ENCODE measurements at places on chromosomes 2 and 18. TPM values are rescaled to one million over a fixed set of nuclear protein-coding genes. Genes with fewer than 3 reads are reported as not detected.
A peak's percentile ranks its signal among the peaks of the same experiment; 100 is the strongest.

GRCh38 chr2:108632332-108633160, 86.7 kb upstream of the RANBP2 start:
- DNase-seq: no peak
- H3K27me3 ChIP-seq: no peaks in the 10 kb centered on the region
- no peak overlapping the region for H3K4me3 ChIP-seq
- no peak overlapping the region for H3K27ac ChIP-seq
- no peaks in the 10 kb centered on the region for H3K36me3 ChIP-seq

DNA sequence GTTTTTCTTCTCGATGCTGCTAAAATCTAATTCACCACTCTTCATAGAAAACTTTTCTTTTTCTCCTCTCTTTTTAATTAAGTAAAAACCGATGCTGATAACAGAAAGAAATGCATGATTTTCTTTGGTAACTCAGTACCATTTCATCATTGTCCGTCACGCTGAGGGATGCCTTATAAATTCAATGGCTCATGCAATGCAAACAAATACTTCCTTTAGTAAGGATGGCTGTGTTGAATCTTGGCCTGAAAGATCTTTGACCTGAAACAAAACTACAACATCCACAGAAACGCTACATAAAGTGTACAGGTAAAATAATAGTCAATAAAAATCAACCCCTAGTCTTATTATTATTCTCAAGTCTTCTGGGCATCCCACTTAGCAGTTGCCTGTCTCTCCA, 261.4 kb downstream of the SLC8A1 start:
- no peaks in the 10 kb centered on the region for H3K27me3 ChIP-seq
- H3K27ac ChIP-seq: no peak overlapping the region
- no peak overlapping the region for H3K4me3 ChIP-seq
- no peaks in the 10 kb centered on the region for H3K4me1 ChIP-seq
- no peak for DNase-seq
- H3K36me3 ChIP-seq: no peaks in the 10 kb centered on the region

DNA sequence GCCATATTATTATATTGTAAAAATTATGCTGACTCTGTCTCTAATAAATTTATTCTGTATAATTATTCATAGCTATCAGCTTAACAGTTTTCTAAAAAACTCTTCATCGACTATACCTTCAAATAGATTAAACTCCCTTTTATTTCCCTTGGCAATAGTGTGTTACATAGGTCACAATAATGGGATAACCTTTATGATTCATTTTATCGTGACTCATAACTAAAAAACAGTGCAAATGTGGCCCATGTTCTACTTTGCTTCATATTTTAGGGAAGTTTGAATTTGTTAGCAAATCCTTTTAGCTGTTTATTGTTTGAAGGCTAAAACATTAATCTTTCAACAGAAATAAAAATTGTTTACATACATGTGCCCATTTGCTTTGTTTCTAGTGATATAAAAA, 783.2 kb upstream of the CDH2 start:
- no peak for DNase-seq
- no peaks in the 10 kb centered on the region for H3K36me3 ChIP-seq
- no peak overlapping the region for H3K27ac ChIP-seq
- no peak overlapping the region for H3K4me3 ChIP-seq

- H3K27me3 ChIP-seq: peaks cover 23% of the 10 kb centered on the region
- H3K4me3 ChIP-seq: no peak overlapping the region
- no peaks in the 10 kb centered on the region for H3K4me1 ChIP-seq
- H3K27ac ChIP-seq: no peak overlapping the region
- no peaks in the 10 kb centered on the region for H3K36me3 ChIP-seq
These were observed 109.0 kb upstream of the ALK start for GRCh38 chr2:30030361-30030760.

DNA sequence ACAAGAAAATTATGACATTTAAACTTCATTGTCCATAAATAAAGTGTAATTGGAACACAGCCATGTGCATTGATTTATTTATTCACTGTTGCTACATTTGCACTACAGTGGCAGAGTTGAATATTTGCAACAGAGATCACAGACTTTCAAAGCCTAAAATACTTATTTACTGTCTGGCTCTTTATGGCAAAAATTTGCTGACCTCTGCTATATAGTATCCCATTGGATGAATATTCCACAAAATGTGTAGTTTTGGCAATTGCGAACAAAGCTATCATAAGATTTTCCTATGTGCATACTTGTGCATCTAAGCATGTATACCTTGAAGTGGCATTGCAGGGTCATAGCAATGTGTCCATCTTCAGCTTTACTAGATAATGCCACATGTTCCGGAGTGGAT, 32.1 kb downstream of the CCDC85A start:
- no peak overlapping the region for H3K4me3 ChIP-seq
- no peaks in the 10 kb centered on the region for H3K27me3 ChIP-seq
- H3K4me1 ChIP-seq: no peaks in the 10 kb centered on the region
- no peak overlapping the region for H3K27ac ChIP-seq

DNA sequence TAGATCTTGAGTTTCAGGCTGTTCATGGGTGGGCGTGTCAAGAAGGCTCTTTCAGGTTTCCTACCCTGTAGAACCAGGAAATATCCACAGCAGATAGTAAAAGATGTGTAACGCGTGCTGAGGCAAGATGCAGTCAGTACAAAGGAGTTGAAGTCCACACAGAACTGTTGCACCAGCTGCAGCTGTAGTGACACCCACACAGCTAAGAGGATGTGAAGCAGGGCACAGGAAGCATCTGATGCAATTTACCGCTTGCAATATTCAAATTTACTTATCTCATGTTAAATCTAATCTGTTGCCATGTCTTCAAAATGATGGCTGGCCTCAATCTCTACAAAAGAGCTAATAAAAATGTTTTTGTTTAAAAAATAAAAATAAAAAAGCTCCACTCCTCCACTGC, 132.8 kb downstream of the ARHGAP15 start:
- H3K4me1 ChIP-seq: peaks cover 22% of the 10 kb centered on the region
- peak overlapping the region; percentile 66 for H3K4me3 ChIP-seq
- H3K36me3 ChIP-seq: peaks cover 3% of the 10 kb centered on the region
- H3K27ac ChIP-seq: peak overlapping the region; percentile 93
- H3K27me3 ChIP-seq: no peaks in the 10 kb centered on the region

DNA sequence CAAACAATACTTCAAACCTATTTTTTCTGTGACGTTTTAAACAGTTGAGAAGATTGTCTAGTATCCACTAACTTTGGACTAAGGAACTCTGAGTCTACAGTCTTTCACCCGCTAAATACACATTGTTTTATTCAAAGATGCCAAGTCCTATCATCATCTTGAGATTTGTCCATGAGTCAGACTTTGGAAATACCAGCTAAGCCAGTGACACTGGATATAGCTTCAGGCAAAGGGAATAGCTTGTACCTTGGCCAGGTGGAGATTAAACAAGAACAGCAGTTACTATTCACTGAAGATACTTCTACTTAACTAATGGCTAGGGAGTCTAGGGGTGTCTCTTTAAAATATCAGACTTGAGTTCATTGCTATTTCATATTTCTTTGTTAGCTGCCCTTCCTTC, 137.5 kb downstream of the COMMD1 start:
- no peaks in the 10 kb centered on the region for H3K27me3 ChIP-seq
- peaks cover 21% of the 10 kb centered on the region for H3K4me1 ChIP-seq
- H3K4me3 ChIP-seq: no peak overlapping the region
- no peak for DNase-seq

DNA sequence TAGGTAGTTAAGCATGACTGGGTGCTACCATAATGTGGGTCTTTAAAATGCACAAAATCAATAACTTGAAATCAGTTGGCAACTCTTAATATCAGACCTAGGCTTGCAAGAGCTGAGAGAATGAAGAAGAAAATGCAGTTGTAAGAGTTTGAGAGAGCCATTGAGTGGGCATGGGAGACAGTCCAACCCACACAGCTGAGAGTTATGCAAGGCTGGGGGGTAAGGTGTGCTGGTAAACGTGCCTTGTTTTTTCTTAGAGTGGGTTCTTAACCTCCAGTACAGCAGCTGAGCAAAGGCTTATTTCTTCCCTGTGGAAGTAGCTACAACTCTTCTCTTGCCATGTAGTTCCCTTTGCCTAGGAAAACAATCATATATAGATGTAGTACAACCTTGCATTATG, 20.2 kb upstream of the CCDC178 start:
- H3K36me3 ChIP-seq: no peaks in the 10 kb centered on the region
- no peak for DNase-seq
- H3K4me1 ChIP-seq: no peaks in the 10 kb centered on the region
- no peak overlapping the region for H3K27ac ChIP-seq
- no peaks in the 10 kb centered on the region for H3K27me3 ChIP-seq
- no peak overlapping the region for H3K4me3 ChIP-seq

DNA sequence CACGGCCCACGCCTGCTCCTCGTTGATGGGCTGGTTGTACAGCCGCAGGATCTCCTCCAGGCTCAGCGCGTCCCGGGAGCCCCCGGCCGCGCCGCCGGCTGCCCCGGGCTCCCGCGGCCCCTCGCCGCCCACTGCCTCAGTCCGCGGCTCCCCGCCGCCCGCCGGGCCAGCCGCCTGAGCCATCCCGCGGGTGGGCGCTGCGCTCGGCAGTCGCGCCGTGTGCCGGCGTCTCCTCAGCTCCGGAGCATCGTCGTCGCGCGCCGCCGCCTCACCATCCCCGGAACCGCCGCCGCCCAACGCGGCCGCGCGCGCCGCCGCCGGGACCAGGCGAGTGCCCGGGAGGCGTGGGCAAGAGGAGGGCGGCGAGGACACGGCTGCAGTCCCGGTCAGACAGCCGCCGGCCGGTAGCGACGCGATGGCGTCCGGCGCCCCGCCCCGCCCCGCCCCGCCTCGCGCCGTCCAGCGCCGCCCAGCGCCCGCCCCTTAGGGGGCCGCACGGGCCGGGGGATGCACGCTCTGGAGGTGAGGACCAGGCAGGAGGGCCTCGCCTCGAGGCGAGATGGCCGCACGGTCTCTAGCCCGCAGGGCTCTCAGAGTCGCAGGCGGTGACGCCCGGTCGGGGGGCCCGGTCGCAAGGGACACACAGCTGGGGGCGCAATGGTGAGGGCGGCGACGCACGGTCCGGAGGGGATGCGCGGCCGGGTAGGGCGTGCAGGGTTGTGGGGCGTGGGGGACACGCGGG, at the start of gene SPIRE1:
Gene SPIRE1, minus strand, starts transcription at position 424 of the 742 bp plus-strand sequence. Its CDS starts 241 bp downstream, at position 183.
- peak within 1 kb of the TSS; percentile 55 for H3K27ac ChIP-seq
- H3K4me1 ChIP-seq: peaks cover 3% of the 10 kb centered on the region
- DNase-seq: no peak
- H3K27me3 ChIP-seq: peaks cover 18% of the 10 kb centered on the region
- peak within 1 kb of the TSS; percentile 93 for H3K4me3 ChIP-seq

DNA sequence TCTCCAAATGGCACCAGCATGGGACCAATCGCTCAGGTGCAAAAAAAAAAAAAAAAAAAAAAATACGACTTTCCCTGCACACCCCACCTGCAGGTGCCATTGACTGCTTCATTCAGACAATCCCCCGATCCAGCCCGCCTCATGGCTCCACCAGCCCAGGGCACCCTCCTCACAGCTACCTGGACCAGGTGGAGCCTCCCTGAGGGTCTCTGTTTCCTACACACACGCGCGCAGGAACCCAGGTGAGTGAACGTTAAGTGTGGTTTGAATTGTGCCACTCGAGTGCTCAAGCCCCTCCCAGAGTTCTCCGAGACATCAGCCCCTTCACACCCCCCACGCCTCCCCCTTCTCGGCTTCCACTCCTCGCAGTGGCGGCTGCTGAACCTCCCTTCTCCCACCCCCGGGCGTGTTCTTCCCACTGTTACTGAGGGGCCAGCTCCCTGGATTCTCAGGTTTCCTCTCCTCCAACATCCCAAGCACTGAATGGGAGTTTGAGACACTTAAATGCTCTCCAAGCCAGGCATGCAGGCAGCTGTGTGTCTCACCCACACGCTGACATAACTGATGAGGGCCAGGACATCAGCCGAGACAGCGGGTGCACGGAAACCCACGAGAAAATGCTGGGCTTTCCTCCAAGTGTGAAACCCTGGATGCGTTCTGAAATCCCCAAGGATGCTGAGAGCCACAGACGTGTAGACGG, 88.8 kb upstream of the SNTG2 start:
- H3K4me3 ChIP-seq: no peak overlapping the region
- H3K27me3 ChIP-seq: no peaks in the 10 kb centered on the region
- H3K4me1 ChIP-seq: peaks cover 3% of the 10 kb centered on the region
- no peak for DNase-seq
- no peaks in the 10 kb centered on the region for H3K36me3 ChIP-seq

GRCh38 chr2:128341621-128342020, 23.0 kb upstream of the HS6ST1 start:
- DNase-seq: no peak
- H3K27ac ChIP-seq: no peak overlapping the region
- H3K36me3 ChIP-seq: no peaks in the 10 kb centered on the region
- H3K27me3 ChIP-seq: no peaks in the 10 kb centered on the region
- peaks cover 6% of the 10 kb centered on the region for H3K4me1 ChIP-seq
- no peak overlapping the region for H3K4me3 ChIP-seq

GRCh38 chr2:228015741-228016140, 144.3 kb downstream of the DAW1 start:
- no peaks in the 10 kb centered on the region for H3K27me3 ChIP-seq
- H3K36me3 ChIP-seq: peaks cover 17% of the 10 kb centered on the region
- no peak overlapping the region for H3K4me3 ChIP-seq
- no peaks in the 10 kb centered on the region for H3K4me1 ChIP-seq
- H3K27ac ChIP-seq: no peak overlapping the region
- DNase-seq: no peak

DNA sequence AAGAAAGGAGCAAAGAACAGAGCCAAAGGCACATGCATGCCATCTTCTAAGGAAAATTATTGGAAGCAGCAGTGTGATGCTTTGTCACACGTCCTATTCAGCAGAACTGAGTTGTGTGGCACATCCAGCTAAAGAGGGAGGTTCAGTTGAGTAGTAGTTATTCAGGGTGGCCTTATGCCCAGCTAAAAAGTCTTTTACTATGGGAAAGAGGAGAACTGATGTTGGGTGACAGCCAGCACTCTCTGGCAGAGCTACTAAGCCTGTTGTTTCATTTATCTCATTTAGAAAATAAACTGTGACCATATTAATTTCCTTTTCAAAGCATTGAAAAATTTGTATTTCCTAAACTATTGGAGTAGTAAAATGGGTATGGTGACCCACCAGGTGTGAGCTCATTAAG, 18.5 kb downstream of the ITGA6 start:
- H3K27me3 ChIP-seq: no peaks in the 10 kb centered on the region
- H3K4me1 ChIP-seq: peaks cover 76% of the 10 kb centered on the region
- peak overlapping the region; percentile 72 for H3K27ac ChIP-seq
- H3K4me3 ChIP-seq: peak overlapping the region; percentile 54
- no peak for DNase-seq
- no peaks in the 10 kb centered on the region for H3K36me3 ChIP-seq

- no peaks in the 10 kb centered on the region for H3K27me3 ChIP-seq
- no peak for DNase-seq
- no peak overlapping the region for H3K27ac ChIP-seq
- no peak overlapping the region for H3K4me3 ChIP-seq
These were observed 16.8 kb upstream of the MAT2A start for GRCh38 chr2:85522090-85522647.

GRCh38 chr2:96783388-96783787, 22.7 kb downstream of the CNNM4 start:
- no peaks in the 10 kb centered on the region for H3K4me1 ChIP-seq
- H3K36me3 ChIP-seq: no peaks in the 10 kb centered on the region
- DNase-seq: no peak
- no peak overlapping the region for H3K4me3 ChIP-seq
- no peak overlapping the region for H3K27ac ChIP-seq

GULP1 gene
- not detected for total RNA-seq

CHRNG gene
- total RNA-seq: not detected

SLC40A1 gene
- total RNA-seq: 18.4 TPM

SKOR2 gene
- total RNA-seq: not detected

GAREM1 gene
- 0.42 TPM for total RNA-seq

PLGLB2 gene
- 5.7 TPM for total RNA-seq

C2orf80 gene
- not detected for total RNA-seq

HOXD11 gene
- not detected for total RNA-seq

All from naive thymus-derived CD8-positive, alpha-beta T cell (primary cell).